WTC11 (cell line): ENCODE measurements at places on chromosomes 3 and 15.

GRCh38 chr3:72437661-72438406 lies 410.4 kb downstream of the SHQ1 start:
- no peak for DNase-seq

- DNase-seq = peak; percentile 71
These were observed at the start of gene YEATS2 for GRCh38 chr3:183697610-183698317. Gene YEATS2, plus strand, starts transcription at chr3:183697797. Its CDS starts 17,366 bp downstream, at chr3:183715163.

DNA sequence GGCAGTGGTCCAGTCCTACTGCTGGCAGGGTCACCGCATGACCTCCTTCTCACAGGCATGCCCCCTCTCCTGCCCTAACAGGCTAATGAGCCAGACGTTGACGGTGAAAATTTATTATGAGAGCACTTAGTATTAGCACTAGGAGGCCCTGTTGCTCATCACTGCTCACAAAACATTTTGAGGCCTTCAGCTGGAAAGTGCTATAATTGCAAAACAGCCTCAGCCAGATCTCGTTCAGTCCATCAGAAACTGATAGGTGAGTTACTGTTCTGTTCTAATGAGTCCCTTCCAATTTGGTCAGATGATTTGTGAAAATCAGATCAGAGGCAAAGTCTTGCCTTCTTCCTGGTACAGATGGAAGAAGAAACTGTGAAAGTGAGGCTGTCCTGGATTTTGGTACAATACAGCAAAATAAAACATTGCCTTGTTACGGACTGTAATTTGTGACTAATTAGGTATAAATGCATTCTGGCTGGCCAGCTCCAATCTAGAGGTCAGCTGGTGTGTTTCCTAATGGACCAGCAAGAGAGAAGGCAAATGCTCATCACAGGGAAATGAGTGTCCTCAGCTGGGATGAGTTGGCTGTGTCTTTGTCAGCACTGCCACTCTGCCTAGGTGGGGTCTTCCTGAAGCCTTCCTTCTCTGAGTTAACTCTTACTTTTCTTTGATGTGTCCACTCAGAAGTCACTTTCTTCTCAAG lies 316.8 kb downstream of the CHST2 start:
- DNase-seq = no peak

DNA sequence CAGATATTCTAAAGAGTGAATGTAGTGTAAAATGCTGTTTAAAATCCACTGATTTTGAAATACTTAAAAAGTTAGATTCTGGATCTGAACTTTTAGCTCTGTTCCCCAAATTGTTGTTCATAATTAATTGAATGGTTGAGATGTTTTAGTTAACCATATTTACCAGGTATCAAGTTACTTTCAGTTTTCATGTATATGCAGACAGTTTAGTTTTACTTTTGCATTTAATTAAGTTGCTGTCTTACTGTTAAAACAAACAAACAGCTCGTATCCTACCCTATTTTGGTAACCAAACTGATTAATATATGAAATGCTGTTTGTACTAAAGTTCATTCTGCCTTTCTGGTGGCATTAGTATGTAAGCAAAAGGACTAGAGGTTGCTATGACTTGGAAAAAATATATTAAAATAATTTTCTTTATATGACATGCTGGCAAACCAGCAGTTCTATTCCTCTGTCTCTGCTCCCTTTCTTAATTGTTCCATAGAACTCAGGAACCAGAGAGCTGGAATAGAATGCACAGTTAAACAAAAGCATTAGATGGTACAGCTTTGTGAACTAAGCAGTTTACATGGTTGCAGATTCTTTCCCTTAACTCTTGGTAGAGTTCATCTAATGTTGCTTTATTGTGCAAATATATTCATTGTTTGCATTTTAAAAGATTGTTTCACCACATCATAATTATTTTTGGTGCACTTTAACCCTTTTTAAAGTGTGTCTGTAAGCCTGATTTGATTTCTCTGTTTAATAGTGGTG lies 39.5 kb upstream of the SCAANT1 start:
- DNase-seq = no peak

DNA sequence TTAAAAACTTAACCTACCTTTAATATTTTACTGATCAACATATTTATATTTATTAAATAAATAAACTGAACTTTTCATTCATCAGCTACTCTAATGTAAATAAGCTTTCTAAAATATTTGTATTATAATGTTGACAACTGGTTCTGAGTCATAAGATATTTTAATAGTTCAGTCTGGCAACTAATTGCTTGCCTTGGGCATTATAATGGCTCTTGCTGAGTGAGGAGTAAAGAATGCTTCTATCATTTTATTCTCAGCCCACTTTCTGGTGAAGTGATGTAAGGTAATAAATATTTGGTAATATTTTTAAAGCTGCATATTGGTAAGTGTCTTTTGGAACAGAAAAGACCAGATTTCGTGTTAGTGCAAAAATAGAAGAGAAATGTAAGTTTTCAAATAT lies 81.5 kb downstream of the DIPK2A start:
- no peak for DNase-seq
